Stimulated activated naive CD8-positive, alpha-beta T cell treated with anti-CD3 and anti-CD28 coated beads, Interleukin-15, Interleukin-2, amounts not matched to agents 100 U/mL and 50 U/mL, for 24 hours (primary cell): ENCODE measurements at places on chromosomes 6 and 20.

GRCh38 chr6:121694389-121694788 is 258.9 kb downstream of the GJA1 start:
- no peak for DNase-seq

GRCh38 chr20:40956542-40957264 is 71.9 kb upstream of the TOP1 start:
- DNase-seq, result no peak

DNA sequence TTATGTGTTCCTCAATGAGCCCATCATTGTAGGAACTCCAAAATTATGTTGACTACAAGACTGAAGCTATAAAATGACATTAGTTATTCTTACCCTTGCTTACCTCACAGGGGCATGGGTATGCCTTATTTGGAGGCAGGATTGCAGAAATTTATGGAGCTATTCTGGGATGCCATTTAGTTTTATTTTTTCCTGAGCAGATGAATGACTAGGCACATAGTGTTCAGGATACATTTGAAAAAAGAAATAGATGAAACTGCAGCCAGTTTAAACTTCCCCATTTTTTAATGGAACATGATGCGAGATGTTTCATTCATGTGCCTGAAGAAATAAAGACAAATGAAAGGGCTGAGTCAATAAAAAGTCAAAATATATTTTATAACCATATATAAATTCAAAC is 399.2 kb upstream of the JAG1 start:
- no peak for DNase-seq

DNA sequence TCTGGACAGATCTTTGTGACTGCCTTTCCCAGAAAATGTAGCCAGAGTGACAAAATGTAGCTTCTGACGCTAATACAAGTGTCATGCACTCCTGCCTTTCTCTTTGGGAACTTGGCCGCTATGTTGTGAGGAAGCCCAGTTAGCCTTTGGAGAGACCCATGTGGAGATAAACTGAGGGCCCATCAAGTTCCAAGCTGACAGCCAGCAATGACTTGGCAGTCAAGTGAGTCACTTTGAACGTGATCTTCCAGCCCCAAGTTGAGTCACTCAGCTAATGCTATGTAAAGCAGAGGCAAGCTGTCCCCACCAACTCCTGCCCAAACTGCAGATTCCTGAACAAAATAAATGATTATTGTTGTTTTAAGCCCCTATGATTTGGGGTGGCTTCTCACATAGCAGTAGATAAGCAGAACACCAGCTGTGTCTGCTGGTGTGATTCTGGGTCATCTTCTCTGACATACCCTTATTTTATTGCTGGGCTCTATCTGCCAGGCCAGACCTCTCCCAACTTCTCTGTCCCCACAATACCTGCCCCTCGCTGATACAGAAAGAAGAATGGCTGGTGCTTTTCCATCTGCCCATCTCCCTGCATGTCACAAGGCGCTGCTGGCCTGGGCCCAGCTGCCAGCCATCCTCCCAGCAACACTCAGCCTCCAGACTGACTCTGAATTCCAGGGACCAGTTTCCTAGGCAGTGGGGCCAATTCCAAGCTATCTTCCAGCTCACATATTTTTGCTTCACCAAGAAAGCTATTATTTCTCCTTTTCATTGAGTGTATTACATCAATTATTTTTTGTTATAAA is 274.8 kb downstream of the LRFN2 start:
- DNase-seq, result no peak

GRCh38 chr6:12147557-12148316 is 135.6 kb downstream of the HIVEP1 start:
- DNase-seq, result no peak

DNA sequence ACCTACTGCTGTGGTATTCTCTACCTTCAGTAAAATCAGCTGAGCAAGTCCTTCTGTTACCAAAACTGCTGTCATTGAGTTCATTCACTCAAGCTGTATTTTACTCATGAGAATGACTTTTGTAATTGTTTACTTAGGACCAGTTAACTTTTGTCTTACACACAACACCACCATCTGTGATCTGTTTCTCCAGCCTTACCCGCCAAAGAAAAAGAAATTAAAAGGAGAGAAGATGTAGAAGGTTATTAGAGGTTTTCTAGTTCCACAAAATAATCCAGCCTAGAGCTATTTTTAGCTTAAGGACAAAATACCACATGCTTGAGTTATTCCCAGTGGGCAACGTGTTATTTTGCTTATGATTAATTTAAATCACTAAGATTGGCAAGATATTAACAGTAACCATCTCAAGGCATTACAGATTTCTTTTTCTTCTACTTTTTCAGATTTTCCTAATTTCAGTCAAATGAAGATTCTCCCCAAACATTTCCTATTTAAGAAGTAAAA is 38.2 kb downstream of the FAM8A1 start:
- no peak for DNase-seq

DNA sequence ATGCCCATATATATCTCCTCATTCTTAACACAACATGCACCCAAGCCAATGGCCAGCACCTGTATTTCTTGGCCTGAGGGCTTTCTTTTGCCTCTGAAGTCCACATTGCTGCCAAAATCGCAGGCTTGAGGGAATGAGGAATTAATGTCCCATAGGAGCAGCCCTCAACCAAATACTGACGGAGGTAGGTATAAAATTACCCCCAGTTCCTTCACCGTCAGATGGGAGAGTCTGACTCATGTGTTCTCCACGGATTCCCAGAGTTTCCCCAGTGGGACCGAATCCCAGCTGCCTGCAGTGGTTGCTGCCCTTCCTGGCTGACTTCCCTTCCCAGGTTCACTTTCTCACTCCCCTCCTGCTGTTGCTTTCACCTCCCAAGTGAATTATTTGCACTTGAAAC is 602.2 kb upstream of the NOX3 start:
- DNase-seq, result no peak

- no peak for DNase-seq
Observed at GRCh38 chr6:118697554-118697953, 46.2 kb upstream of the CEP85L start.

DNA sequence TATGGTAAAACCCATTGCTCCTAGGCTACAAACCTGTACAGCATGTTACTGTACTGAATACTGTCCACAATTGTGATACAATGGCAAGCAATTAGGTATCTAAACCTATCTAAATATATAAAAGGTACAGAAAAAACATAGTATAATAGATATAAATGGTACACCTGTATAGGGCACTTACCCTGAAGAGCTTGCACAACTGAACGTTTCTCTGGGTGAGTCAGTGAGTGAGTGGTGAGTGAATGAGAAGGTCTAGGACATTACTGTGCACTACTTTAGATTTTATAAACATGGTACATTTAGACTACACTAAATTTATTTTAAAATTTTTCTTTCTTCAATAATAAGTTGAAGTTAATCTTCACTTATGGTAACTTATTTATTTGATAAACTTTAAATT is 119.9 kb upstream of the CEP85L start:
- no peak for DNase-seq

GRCh38 chr20:38870733-38871559 is 55.3 kb upstream of the FAM83D start:
- DNase-seq, result peak; percentile 44

DNA sequence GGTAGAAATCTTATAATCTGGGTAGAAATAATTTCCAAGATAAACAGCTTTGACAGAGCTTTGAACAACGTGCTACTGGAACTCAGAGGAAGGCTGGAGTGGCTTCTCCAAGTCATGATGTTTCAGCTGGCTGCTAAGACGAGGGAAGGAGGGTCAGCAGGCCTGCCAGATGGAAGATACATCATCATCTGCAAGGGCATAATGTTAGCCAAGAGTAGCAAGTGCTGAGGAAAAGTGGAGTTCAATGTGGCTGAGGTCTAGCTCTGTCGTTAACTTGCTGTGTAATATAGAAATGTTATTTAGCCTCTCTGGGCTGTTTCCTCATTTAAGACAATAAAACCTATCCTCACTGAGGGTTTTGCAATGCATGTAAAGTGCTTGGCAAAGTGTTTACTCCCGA is 35.1 kb downstream of the RGS17 start:
- no peak for DNase-seq

GRCh38 chr6:77019081-77019480 is 444.2 kb downstream of the HTR1B start:
- no peak for DNase-seq

DNA sequence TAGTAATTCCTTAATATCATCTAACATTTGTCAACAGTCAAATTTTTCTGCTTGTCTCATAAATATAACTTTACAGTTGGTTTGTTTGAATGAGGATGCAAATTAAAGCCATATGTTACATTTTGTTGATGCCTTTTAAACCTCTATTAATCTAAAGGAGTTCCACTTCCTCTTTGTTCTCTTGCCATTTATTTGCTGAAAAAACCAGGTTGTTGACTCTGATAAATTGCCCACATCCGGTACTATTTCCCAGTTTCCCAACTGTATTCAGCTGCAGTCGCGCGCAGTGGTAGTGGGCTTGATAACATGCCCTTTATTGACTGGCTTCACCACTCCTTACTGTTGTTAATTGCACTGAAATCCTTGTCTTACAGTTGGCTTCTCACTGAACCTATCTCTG is 32.8 kb upstream of the SIRPB2 start:
- DNase-seq, result no peak

DNA sequence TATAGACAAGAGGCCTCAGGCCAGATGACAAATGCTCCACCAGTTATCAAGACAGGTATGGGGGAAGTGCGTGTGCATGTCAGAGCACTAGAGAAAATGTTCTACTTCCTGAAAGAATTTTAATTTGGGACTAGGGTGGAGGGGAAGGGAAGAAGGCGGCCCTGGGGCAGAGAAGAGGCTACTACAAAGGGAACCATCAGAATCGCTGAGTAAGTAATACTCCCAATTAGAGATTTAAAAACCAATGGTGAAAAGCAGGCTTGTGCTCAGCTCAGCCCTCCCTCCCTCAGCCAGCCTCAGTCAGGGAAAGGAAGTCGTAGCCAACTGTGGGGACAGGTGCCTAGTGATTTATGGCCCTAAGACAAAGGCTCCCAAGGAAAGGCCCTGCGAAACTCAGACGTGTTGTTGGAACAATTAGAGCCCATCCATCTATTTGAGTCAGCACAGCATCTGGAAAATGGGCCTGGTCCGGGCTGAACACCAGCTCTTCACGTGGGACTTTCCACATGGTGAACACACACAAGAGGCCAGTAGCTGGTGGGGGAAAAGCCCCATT is 15.0 kb upstream of the MAFB start:
- DNase-seq, result no peak

DNA sequence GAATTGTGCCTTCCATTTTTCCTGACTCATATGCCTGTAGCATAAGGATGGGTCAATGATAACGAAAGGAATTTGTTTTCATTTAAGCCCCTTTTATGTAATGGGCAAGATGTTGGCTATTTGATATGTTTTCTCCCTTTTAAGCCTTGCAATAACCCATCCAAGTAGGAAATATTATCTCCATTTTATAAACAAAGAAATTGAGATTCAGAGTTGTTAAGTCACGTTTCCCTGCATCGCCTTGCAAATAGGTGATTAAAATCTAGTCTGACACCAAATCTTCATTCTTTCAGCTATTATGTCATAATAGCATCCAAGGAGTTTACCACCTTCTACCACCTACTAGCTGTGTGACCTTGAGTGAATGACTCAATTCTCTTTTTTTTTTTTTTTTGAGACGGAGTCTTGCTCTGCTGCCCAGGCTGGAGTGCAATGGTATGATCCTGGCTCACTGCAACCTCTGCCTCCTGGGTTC is 7.0 kb downstream of the HNF4A start:
- no peak for DNase-seq

GRCh38 chr20:54305421-54305820 is 97.5 kb downstream of the PFDN4 start:
- no peak for DNase-seq

- no peak for DNase-seq
Observed at GRCh38 chr6:15914553-15914952, 214.3 kb upstream of the MYLIP start.

DNA sequence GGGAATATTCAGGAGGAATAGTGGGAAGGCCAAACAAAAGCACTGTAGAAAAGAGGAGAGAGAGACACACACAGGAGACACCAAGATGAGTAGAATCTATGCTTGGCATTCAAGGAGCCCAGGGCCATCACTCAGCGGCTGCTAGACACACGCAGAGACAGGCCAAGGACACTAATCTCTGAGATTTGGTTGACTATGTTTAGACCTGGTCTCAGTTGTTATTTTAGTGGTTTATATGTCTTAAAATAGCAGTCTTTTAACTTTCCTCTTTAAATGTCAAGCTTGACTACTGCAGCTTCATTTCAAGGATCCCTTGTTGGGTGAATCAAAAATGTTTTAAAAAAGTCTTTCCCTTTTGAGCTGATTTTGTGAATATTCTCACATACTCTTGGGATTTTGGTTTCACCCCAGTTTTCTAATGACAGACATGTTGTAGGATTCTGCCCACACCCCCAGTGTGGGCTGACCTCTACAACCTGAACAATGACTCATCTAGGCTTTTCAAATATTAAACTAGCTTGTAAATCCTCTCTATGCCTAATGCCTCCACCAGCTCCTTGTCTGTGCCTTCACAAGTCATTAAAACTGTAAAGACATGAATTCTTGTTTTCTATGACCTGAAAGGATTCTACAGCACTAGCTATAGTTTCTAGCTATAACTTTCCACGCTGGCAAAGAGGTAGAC is 142.7 kb upstream of the EXOC2 start:
- DNase-seq, result no peak

GRCh38 chr6:13433709-13434121 is 53.7 kb downstream of the GFOD1 start:
- DNase-seq, result no peak

GRCh38 chr6:143694560-143694959 is 16.8 kb downstream of the PHACTR2 start:
- DNase-seq, result no peak

- no peak for DNase-seq
Observed at GRCh38 chr6:85797993-85798392, 155.3 kb upstream of the SYNCRIP start.

- DNase-seq, result no peak
Observed at GRCh38 chr6:30801950-30802349, 57.6 kb upstream of the IER3 start.

GRCh38 chr6:19721766-19722377 is 115.3 kb upstream of the ID4 start:
- DNase-seq, result no peak

GRCh38 chr6:139530561-139530960 is 156.1 kb upstream of the CITED2 start:
- DNase-seq, result no peak

DNA sequence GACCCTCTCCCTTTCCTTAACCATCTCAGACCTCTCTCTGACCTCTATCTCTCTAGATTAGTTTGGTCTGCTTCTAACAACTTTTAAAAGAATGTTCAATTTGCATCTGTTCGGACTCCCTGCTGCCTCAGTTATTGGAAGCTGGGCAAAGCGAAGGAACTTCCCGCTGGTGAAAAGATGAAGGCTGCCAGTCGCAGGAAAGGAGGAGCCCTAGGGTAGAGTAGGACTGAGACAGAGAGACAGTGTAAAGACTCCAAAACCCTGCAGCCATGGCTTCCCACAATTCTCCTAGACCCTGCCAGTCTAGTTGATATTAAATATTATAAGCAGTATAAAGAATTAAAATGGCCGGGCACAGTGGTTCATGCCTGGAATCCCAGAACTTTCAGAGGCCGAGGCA is 581.8 kb downstream of the EPM2A start:
- DNase-seq, result no peak

DNA sequence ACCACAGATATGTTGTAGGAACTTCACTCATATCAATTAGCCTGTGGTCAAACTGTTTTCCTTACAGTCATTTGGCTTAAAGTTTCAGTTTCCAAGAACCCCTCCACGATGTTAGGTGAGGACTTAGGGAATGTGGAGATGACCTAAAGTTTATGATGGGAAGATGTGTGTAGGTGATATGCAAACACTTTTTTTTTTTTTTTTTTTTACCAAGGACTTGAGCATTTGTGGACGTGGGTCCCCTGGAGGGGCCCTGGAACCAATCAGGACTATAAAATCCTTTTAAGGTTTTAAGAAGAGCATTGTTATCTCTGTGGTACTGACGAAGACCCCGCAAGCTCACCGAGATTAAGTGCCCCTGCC is 478 bp upstream of the MTHFD1L start:
- DNase-seq, result no peak
